Brain microvascular endothelial cell (primary cell): ENCODE measurements at places on chromosomes 7 and 10.
A peak's percentile ranks its signal among the peaks of the same experiment; 100 is the strongest.

- no peak for DNase-seq
Measured at GRCh38 chr10:80526742-80527141, 11.0 kb upstream of the SH2D4B start.

DNA sequence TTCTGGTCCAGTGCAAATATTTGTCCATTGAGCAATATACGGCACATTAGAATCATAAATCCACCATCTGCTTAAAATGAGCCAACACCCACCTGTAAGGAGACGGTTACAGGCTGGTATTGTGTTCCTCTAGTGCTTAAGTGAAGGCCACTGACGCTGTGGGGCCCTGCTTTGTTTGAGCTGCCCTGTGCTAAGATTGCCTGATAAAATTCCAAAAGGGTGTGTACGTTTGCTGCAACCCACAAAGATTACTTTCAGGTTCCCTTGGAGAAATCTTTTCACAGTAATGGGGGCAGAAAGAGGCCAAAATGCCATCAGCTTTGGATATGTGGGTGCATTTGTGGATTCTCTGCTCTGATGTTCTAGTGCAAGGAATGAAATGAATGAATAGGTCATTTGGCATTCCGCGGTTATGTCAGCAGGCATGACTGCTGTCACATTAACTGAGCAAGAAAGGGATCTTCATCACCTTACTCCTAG lies 34.4 kb downstream of the AGR3 start:
- peak; percentile 20 for DNase-seq

GRCh38 chr10:3702569-3702968 lies 82.4 kb downstream of the KLF6 start:
- no peak for DNase-seq

DNA sequence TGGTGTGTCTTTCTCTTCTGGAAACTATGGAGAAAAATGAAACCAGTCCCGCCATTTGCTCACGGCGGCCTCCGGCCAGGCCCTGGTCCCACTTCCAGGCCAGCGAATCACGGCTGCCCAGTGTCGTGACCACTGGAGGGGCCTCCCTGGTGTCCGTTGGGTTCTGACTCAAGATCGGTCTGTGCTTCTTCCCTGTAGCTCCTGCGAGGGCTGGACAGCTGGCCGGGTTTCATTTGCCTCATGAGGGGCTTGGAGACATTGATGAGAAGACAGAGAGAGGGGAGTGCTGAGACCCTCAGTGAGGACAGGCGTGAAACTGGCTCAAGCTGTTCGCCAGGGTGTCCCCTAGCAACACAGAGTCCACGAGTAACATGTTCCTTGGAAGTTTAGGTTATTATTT lies 108.6 kb downstream of the ADARB2 start:
- DNase-seq: no peak

DNA sequence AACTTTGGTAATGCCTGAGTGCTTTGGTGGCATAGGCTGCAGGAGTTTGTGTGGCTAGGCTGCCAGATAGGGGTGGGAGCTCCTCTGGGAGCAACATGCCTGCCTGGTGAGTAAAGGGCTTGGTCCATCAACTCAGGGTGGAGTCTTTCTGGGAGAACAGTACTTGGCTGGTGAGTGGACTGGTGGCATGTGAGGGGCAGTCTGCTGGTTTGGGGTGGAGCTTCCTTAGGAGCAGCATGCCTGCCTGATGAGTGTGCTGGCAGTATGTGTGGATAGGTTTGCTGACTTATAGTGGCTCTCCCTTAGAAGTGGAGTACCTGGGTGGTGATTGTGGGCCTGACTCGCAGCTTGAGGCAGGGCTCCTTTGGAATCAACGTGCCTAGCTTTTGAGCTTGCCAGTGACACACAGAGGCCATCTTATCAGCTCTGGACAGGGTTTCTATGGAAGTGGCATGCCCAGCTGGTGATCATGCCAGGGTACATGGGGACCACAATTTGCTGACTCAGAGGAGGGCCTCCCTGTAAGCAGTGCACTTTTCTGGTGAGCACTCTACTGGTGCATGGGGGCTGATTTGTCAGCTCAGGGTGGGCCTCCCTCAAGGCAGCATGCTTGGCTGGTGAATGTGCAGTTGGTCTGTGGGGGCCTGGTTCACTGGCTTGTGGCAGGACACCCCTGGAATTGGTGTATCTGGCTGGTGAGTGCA lies 35.0 kb upstream of the SRI start:
- DNase-seq: no peak

DNA sequence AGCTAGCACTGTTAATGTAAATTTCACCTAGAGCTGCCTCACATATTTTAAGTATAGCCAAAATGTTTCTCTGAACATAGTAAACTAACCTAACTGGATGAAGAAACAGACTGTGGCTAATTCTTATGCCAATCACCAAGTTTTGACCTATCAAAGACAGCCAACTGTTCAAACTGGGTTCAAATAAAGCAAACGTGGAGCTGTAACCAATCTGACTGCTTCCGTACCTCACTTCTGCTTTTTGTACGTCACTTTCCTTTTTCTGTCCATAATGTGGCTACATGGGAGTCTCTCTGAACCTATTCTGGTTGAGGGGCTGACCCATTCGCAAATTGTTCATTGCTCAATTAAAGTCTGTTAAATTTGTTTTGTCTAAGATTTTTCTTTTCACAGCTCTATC lies 66.3 kb upstream of the ETV1 start:
- DNase-seq: no peak

DNA sequence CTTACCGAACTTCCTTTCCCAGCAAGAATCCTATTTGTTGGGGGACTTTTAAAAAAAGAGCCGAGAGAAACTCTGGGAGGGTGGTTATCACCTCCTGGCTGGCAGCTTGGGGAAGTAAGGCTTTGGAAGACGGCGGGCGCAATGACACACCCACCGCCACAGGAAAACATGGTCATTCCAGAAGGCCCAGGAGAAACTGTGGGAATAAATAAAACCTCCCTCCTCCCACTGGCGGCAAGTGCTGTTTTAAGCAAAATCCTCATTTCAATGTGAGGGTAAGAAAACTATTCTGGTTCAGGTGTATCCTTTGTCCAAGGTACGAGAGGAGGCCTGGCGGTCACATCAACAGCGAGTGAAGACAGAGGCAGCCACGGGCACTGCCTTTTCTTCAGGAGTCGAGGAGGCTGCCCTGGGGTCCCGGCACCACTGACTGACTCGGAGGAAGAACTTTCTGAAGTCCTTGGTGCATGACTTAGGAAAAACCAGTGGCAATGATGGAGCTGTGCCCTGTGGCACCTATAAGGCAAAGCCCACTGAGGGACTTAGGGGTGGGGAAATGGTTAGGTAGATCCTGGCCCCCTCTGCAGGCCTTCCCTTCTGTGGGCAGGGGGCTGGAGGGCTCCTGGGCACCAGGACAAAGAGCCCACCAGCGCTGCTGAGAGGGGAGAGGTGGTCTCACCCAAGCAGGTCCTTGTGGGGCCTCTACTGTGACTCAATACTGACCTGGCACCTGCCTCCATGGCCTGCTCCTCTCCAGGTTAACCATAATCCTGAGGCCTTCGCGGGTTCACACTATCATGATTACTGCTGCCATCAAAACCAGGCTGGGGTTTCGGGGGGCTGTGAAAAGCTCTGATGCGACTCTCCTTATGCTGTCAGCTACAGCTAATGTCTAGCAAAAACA lies 21.4 kb downstream of the DNAJB12 start:
- no peak for DNase-seq

GRCh38 chr7:25087855-25088254 lies 37.2 kb downstream of the CYCS start:
- no peak for DNase-seq

DNA sequence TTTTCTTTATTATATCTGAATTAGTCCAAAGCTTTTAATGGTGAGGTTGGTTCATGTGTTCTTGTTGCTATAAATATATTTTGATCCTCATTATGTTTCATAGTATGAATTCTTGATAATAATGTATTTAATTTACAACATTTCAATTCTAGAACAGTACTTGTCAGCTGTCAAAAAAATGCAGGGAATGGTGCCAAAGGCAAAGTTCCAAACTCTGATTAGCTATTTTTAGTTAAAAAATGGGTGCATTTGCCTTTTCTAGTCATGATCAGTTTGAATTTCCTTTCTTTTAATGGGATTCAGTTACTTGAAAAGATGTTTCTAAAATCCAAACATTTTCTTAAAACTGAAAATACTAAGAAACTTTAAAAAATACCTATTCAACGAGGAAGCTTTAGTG lies 49.6 kb downstream of the ANKIB1 start:
- DNase-seq: no peak

DNA sequence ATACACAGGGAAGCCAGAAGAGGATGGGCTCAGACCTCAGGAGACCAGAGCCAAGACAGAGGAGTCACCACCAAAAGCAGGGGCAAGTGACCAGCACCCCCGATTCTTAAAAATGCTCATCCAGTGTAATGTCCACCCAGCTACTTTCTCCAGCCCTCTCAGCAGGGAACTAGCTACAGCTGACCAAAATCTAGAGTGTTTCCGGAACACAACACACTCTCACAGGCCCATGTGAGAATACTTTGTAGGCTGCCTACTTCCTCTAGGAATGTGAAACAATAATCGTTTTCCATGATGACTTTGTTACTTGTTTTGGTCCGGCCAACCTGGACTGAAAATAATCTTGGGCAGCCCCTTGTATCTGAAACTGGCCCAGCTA lies 14.5 kb downstream of the PSAP start:
- peak; percentile 36 for DNase-seq

GRCh38 chr10:60943316-60944057 lies 498 bp downstream of the RHOBTB1 start:
- DNase-seq: peak; percentile 74

DNA sequence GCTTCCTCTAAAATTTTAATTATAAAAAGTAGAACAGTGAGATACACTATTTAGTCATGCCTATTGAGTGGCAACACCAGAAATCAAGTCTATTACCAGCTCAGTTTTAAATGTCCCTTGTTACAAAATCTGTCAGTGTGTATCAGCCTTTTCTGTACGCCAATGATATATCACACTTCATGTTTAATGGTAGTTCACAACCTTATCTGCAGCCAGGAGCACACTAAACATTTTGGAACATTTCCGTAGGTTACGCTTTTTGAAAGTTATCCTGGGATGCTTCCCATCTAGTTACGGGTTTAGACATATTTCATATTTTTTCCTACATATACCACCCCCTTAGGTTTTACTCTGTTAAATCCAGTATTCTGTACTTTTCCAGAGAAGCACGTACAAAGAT lies 5.4 kb downstream of the HNRNPA2B1 start:
- DNase-seq: no peak

DNA sequence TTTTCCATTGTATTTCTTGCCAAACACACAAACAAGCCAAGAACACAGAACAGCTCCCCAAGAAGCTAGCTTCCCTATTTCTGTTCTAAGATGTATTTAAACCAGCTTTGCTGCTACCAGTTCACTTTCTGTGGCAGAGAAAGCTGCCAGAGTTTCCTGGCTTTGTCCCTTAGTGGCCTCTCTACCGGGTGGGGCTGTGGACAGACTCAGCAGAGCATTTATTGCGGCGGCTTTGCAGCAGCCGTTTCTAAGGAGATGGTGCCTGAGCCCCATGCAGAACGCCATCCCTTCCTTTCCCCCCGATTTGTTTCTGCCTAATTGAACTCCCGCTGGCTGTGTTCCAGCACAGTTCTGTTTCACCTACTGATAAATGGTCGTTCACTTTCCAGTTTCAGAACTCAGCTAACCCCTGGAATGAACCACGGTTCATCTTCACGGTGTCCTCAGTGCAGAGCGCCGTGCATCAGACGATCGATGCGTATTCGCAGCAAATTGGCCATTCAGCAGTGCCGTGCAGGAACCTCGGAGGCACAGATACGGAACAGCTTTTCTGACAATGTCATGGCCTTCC lies 33.8 kb upstream of the SFMBT2 start:
- no peak for DNase-seq

DNA sequence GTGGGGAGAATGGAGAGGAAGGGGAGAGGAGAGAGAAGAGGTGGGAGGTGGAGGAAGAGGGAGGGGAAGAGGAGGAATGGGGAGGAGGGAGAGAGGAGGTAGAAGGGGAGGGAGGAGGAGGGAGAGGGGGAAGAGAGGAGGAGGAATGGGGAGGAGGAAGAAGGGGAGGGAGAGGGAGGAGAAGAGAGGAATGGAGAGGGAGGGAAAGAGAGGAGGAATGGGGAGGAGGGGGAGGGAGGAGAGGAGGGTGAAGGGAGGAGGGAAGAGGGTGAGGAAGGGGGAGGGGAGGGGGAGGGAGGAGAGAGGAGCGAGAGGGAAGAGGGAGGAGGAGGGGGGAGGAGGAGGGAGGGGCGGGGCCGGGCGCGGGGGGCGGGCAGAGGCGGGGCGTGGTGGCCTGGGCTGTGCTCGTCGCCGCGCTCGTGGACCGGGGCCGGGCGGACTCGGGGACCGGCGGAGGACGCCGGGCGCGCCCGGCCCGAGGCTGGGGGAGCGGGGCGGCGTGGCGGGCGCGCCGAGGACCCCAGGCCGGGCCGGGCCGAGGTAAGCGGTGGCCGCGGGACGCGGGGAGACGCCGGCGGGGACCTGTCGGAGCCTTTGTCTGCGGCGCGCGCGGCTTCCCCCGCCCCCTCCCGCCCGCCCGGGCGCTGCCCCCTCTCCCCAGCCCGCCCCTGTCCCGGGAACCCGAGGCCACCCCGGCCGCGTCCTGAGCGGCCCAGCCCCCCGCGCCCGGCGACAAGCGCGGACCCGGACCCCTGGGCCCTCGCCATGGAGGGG lies at the start of gene SLC29A4:
SLC29A4 (plus strand) TSS at position 401 of the 774 bp plus-strand sequence. CDS start 4,874 bp downstream, outside the sequence.
- no peak for DNase-seq

- no peak for DNase-seq
Measured at GRCh38 chr10:23172429-23173213, 19.5 kb upstream of the PTF1A start.

DNA sequence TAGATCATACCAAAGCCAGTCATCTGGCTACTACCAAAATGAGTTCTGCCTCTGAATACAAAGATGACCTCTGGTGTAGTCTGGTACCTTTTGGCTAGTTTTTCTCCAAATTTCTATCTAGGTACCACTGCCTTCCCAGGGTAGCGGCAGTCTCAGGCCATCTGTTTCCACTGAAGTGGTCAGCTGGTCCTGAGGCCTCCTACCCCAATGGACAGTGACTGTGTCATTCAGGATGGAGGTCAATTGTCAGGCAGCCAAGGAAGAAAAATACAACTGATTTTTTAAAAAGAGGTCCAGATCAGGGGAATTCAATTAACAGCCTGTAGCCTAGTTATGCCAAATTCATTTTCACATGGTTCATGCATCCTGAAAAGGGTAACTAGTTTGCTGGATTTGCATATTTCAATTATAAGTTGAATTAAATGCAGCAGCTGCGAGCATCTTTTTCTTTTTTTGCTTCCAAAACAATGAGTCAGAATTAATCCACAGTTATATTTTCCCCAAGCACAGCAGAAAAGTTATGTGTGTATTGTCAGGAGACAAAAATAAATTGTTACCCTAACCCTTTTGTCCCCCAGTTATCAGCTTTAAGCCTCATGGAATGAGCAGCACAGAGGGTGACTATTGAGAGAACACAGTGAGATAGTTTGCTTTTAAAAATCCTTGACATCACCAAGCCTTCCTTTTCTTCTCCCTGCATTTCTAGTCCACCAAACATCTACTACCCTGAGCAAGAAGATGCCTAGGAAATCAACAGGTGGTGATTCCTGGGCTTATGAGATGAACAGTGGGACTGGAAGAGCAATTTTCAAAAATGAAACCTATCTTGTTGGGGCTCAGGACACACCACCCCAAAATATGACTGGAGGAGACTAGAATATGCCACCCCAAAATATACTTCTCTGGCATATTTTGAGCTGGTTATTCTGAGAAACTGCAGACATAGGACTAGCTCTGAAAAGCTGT lies 27.7 kb downstream of the BCCIP start:
- no peak for DNase-seq
